ENCODE measurements at places on chromosomes 11 and 22. TPM values are rescaled to one million over a fixed set of nuclear protein-coding genes. Genes with fewer than 3 reads are reported as not detected.

DNA sequence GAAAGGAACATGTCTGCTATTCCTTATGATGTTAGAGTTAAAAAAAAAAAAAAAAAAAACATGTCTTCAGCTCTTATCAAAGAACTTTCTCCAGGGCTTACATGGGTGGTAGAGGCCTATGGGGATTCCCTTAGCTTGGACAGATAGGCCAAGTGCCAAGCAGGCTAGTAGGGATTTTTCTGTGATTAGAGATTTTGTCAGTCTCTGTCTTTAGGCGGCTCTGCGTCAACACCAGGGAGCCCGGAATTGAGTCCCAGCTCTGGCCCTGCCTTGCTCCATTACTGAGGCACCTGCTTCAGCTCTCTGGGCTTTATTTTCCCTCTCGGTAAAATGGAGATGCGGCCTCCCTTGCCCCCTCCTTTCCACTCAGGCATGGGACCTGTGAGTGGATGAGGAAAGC, 13.1 kb downstream of the CRY2 start:
- ATAC-seq, result no peak

GRCh38 chr11:128405714-128406662, 181.4 kb downstream of the ETS1 start:
- ATAC-seq, result no peak

DNA sequence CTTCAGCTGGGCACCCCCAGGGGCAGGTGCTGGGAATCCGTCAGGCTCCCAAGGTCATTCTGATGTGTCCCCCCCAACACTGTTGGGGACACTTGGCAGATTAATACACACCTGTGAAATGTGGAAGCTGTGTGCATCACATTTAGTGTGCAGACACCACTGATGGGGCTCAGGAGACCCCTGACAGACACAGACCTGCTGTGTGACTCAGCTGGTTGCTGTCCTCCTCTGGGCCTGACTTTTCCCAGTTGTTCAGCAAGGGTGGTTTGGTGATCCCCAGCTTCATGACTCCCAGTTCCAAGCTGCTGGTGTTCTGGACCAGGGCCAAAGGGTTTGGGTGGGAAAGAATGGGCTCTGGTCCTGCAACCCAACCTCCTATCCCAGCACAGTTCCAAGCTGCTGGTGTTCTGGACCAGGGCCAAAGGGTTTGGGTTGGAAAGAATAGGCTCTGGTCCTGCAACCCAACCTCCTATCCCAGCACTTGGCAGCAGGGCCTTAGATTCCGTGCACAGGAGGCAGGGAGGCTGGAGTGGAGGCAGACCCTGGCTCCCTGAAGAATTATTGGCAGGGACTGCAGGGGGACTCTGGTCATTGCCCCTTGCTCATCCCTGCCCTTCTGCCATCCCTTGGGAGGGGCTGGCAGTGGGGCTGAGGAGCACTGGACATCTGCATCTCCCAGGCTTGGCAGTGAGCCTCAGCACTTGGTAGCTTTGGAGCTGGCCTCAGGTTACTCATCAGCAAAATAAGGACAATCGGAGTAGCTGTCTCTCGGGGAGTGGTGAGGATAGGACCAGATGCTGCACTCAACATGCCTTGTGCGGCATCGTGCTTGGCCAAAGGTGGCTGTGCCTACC, 8.4 kb upstream of the OMP start:
- ATAC-seq, result no peak

- no peak for ATAC-seq
These were observed 31.5 kb downstream of the NRXN2 start for GRCh38 chr11:64691543-64691942.

The PRR33 gene
- 0.11 TPM for total RNA-seq

- no peak for ATAC-seq
These were observed at the start of gene APOA4 for GRCh38 chr11:116823031-116823843. Gene APOA4 (minus strand): TSS chr11:116823304. CDS start chr11:116823191, 113 bp downstream.

DNA sequence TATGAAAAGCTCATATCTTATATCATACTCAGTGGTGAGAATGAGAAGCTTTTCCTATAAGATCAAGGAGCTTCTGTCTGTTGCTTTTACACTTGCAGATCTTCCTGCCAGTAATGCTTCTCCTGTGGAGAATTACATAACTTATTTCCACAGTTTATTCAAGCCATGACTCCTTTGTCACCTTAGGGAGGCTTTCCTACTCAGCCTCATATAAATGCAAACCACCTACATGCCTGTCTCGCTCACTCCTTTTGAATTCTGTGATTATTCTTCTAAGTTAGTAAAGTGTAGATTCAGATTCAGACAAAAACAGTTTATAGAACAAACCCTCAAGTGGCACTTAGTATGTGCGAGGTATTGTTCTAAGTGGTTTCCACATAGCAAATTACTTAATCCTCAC, 716.1 kb upstream of the ANO3 start:
- no peak for ATAC-seq

The OR51I1 gene
- not detected for total RNA-seq

GRCh38 chr11:115423728-115424459, 80.3 kb downstream of the CADM1 start:
- no peak for ATAC-seq

The SEPTIN3 gene
- total RNA-seq, result 4.1 TPM

The FAM180B gene
- total RNA-seq, result not detected

DNA sequence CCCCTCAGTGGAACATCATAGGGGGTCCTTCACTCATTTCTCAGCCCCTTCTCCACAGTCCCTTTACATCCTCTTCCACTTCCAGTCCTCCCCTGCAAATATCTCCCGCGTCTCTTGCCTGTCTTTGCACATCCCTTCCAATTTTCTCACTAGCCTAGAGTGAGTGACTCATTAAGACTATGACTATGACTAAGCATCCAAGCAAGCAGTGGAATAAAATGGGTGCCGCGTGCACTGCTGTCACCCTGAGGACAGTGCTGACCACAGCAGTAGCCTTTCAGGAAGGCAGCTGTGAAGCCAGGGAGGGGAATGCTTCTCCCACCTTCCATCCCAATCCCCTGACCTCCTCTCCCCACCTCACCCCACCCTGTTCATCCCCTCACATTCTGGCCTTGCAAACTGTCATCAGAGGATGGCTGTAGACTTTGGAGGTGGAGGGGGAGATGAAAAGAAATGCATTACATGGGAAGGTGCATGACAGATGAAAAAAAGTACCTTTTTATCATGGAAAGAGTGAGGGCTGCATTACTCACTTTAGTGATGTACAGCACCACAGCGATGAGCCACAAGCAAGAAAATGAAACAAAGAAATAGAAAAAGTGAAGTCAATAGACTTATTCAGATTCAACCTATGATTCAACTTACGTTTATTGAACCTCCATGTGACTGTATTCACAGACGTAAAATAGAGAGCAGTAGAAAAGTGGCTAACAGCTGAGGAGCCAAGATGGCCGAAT, 948.2 kb downstream of the NTM start:
- ATAC-seq, result peak; percentile 87

The GSTT2B gene
- total RNA-seq, result 0.41 TPM

DNA sequence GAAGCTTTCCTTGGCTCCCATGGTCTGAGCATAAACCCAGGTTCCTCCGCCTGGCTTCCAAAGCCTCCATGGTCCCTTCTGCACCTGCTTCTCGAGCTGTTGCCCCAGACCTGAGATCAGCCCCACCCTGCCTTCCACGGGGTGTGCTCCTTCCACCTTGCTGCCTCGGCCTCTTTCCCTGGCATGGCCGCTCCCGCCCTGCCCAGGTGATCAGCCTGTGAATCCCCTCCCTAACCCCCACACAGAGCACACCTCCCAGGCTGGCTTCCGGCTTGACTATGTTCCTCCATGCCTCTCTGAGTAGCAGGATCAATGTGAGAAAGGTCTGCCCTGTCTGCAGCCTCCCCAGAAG, 2.7 kb upstream of the PPP6R3 start:
- ATAC-seq, result no peak

DNA sequence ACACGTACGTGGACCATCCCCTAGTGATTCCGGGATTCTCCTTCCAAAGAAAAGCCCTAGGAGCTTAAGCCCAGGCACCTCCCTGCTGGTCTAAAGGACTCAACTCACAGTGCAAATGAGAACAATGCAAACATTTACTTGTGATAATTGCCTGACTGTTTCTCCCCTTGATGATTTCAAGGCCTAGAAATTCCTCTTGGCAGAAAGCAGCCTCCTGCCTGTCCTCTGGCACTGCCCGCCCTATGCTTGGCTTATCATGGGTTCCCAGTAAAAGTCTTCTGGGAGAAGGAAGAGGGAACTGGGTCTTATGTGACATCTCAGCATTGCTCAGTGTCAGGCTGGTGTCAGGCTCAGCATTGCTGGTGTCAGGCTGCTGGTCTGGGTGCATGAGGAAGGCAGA, 351.8 kb downstream of the SHANK2 start:
- no peak for ATAC-seq

DNA sequence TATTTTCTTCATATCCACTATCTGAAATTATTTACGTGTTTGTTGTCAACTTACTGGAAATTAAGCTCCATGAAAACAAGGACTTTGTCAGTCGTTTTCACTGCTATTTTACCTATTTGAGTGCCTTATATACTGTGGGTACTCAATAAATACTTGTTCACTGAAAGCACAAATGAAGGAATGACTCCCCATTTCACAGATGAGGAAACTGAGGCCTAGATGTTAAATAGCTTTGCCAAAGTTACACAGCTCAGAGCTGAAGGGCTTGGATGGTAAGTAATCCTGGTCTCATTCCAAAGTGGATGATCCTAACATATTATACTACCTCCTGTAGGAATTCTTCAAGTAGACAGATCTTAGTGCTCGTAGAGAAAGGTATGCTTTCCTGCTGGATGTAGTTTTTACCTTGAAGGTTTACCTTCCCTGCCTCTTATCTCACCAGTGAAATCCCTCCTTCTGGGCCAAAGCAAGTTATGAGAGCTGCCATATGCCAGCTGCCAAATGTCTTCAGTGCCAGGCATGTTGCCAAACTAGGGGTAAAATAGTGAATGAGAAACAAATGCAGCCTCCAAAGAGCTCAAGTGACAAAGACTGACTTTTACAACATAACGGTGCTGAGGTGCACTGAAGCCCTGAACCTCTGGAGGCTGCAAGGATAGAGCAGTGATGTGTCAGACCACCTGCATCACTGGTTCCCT, 129.7 kb downstream of the TRIM44 start:
- ATAC-seq, result no peak

GRCh38 chr22:49106842-49107152, 720.9 kb downstream of the BRD1 start:
- no peak for ATAC-seq

DNA sequence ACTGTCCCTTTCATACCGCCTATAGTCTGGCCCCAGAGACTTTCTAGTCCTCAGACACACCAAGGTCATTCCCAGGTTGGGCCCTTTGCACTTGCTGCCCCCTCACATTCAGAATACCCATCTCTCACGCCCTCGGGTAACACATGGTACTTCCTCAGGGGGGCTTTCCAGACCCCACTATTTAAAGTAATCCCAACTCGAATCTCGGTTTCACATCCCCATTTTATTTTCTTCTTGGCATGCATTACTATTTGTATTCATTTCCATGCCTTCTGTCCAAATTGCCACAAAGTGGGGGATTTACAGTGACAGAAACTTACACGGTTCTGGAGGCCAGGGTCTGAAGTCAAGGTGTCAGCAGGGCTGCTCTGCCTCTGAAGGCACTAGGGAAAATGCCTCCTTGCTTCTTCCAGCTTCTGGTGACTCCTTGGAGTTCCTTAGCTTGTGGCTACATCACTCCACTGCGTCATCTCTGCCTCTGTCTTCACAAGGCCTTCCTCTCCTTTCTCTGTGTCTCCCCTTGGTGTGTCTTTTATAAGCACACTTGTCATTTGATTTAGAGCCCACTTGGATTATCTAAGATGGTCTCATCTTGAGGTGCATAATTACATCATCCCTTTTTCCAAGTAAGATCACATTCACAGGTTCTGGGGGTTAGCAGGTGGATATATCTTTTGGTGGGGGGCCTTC, 15.1 kb downstream of the RCN1 start:
- no peak for ATAC-seq

GRCh38 chr11:38305682-38306081, 1707.6 kb upstream of the RAG2 start:
- ATAC-seq, result no peak

GRCh38 chr11:20261526-20261925, 101.3 kb upstream of the DBX1 start:
- no peak for ATAC-seq

- ATAC-seq, result no peak
These were observed 39.6 kb downstream of the PDE2A start for GRCh38 chr11:72634472-72635095.

- ATAC-seq, result no peak
These were observed 1.2 kb downstream of the PTS start for GRCh38 chr11:112227471-112227870.

GRCh38 chr11:8624698-8625097, 30.7 kb upstream of the STK33 start:
- ATAC-seq, result no peak

GRCh38 chr11:94873916-94874540, 99.3 kb downstream of the CWC15 start:
- no peak for ATAC-seq

DNA sequence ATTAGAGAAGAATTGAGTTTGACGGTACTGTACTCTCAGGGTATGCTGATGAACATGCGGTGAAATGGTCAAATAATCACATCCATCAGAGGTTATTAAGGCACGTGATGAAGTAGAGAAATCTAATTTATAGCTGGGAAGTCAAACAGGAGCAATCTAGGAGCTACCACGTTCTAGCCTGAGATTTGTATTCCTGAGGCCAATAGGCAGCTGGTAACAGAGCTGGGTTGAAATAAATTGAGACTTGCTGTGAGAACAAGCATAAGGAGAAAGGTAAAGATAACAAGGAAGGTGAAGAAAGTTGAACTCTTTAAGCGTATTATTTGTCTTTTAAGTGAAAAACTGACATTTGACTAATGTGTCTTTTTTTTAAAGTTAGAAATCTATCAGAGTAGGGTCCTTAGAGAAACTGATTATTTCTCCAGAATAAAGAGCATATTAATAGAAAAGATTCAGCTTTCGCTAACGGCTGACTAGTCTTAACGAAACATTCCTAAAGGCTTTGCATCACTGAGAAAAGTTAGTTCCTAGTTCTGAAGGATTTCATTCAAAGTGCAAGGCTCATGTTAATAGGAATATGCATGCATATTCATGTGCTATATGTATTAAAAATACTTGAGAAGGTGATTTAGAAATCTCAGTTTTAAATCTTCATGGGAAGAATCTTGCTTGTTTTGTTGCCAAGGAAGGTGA, 5.2 kb upstream of the WEE1 start:
- no peak for ATAC-seq

DNA sequence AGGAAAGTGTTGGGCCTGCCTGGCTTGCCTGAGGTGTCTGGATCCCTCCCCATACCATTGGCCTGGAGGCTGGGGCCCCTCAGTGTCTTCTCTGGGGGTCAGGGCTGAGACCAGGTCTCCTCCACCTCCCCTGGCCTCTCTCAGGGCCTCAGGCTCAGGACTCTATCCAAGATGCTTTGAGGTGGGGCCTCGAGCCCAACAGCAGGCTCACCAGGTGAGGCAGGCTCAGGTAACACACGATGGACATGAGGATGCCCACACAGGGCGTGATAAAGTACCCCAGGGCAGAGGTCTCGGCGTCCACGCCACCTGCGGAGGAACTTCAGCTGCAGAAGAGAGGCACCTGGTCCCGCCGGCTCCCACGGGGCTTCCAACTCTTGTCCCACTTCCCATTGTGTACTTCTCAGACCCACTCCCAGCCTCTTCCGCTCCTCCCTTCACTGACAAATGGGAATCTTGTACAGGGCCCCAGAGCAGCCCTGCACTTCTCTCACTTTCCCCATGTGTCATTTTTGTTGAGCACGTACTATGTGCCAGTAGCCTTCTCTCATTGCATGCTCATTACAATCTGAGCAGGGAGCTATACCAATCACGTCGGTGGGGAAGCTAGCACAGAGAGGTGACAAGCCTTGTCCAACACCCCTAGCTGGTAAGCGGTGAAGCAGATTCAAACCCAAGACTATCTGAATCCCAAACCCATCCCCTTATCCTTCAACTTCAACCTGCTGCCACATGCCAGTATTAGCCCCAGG, 3.8 kb downstream of the SLC29A2 start:
- ATAC-seq, result no peak

Data from activated T-helper 17 cell treated with anti-CD3 and anti-CD28 coated beads, Interleukin-2, amount 50 U/mL, for 72 hours (primary cell).